Naive thymus-derived CD4-positive, alpha-beta T cell (primary cell): ENCODE measurements at places on chromosomes 1 and 21. TPM values are rescaled to one million over a fixed set of nuclear protein-coding genes. Genes with fewer than 3 reads are reported as not detected.

The LCE6A gene
- not detected for total RNA-seq

The RAB25 gene
- total RNA-seq, result 1.1 TPM

The CYP4A11 gene
- not detected for total RNA-seq

The ZNF670 gene
- total RNA-seq, result 2.7 TPM

The SLC44A5 gene
- not detected in 2 replicates for total RNA-seq

The NSUN4 gene
- 27.1 TPM for total RNA-seq

The NTNG1 gene
- not detected for total RNA-seq

The NECTIN4 gene
- 0.28 TPM in 1 of 2 replicates, not detected in the other for total RNA-seq

The GNG12 gene
- not detected for total RNA-seq
